Motor neuron (in vitro differentiated cells): ENCODE measurements at places on chromosomes 1 and 21. TPM values are rescaled to one million over a fixed set of nuclear protein-coding genes. Genes with fewer than 3 reads are reported as not detected.

DNA sequence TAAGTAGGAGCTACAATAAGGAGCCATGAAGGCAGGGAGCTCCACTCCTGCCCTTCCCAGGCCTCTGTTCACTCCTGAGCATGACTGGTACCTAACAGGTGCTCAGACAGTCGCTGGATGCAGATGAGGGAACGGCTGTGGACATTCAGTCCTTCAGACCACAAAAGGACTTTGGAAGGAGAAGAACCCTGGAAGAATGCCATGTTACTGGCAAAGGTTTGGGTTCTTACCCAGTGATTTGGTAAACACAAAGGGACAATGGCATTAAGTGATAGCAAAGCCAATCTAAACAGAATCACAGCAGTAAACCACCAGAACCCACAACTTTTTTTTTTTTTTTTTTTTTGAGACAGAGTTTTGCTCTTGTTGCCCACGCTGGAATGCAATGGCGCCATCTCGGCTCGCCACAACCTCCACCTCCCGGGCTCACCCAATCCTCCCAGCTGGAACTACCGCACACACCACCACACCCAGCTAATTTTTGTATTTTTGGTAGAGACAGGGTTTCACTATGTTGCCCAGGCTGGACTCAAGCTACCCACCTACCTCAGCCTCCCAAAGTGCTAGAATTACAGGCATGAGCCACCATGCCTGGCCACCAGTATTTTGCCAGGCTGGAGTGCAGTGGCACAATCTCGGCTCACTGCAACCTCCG, 7.5 kb upstream of the CBR3 start:
- no peak for ATAC-seq

The KRTAP13-2 gene
- not detected in 2 replicates for total RNA-seq

GRCh38 chr1:40980453-40981121, 1.1 kb downstream of the CTPS1 start:
- ATAC-seq = no peak

- no peak for ATAC-seq
These were observed 21.1 kb downstream of the SMAP2 start for GRCh38 chr1:40394491-40395172.

DNA sequence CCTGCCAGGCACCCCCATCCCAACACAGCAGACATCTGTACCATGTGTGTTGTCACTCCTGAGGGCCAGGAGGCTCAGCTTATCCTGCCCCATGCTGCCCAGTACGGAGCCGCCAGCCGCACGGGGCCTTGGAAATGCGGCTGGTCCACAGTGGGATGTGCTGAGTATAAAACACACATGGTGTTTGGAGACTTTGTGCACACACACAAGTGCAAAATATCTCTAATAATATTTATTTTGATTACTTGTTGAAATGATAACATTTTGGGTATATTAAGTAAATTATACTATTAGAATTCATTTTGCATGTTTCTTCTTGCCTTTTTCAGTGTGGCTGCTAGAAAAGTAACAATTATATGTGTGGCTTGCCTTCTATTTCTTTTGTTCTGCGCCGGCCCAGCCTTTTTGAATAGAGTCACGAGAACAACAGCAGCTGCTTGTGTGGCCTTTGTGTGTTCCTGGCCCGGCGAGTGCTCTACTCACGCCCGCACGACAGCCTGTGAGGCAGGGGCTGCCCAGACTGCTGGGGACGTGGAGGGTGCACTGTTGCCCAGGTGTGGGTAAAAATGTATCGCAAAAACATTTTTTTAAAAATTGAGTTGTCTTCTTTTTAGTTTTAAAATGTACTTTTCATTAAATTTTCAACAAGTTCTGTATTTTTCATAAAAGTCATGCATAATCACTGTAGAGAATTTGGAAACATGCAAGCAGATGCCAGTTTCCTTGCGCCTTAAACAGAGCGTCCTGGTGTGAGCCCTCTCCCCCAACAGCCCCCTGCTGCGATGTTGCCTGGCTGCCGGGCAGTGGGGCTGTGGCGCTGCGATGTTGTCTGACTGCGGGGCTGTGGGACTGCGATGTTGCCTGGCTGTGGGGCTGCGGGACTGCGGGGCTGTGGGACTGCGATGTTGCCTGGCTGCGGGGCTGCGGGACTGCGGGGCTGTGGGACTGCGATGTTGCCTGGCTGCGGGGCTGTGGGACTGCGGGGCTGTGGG, 35.5 kb downstream of the COQ8A start:
- ATAC-seq = peak; percentile 86

- ATAC-seq = peak; percentile 98
These were observed 76.3 kb downstream of the ITPKB start for GRCh38 chr1:226662642-226663326.

GRCh38 chr1:37851782-37852210, 7.6 kb downstream of the MTF1 start:
- no peak for ATAC-seq

The FMO3 gene
- total RNA-seq = 0.23 and 0.25 TPM in 2 replicates

The RYR2 gene
- total RNA-seq = 0.85 and 0.87 TPM in 2 replicates

DNA sequence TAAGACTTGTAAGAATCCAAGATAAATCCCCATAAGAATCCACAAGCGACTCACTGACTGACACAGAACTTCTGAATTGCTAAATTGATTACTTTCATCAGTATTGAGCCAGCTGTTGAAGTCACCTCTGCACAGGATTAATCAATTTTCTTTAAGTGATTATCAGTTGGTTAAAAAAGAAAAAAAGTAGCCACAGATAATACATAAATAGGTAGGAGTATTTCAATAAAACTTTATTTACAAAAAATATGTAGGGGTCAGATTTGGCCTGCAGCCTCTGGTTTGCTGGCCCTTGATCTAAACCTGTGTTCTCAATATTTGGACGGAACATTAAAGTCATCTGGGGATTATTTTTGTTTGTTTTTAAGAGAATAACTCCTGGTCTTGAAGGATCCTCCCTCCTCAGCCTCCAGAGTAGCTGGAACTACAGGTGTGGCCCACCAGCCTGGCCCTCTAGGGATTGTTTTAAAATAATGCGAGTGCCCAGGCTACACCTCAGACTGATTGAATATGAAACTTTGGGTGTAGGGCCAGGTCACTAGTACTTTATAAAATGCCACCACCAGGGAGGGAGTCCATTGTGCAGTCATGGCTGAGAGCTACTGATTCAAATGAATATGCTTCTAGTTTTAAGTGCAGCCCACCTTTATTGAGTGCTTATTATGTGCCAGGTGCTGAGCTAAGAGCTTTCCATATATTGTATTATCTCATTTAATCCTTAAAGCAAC, 6.8 kb upstream of the TMEM183A start:
- ATAC-seq = no peak

The ACTL8 gene
- 1.2 and 1.3 TPM in 2 replicates for total RNA-seq

DNA sequence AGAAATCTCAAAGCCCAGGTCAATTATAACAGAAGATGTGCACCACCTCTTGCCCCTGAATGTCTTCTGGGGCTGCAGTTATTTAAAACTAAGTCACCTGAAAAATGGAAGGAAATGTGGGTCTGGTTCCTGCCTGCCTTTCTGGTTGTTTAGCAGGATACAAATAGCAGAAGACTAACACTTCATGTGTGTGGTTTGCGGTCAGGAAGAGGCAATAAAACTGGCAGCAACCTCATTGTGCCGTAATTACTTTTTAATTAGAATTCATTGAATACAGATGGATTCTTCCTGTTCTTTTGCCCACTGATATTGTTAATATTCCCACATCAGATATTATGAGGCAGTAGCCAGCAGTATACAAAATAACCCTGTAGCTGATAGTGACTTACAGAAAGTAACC, 345.7 kb downstream of the ZNF326 start:
- ATAC-seq = no peak

DNA sequence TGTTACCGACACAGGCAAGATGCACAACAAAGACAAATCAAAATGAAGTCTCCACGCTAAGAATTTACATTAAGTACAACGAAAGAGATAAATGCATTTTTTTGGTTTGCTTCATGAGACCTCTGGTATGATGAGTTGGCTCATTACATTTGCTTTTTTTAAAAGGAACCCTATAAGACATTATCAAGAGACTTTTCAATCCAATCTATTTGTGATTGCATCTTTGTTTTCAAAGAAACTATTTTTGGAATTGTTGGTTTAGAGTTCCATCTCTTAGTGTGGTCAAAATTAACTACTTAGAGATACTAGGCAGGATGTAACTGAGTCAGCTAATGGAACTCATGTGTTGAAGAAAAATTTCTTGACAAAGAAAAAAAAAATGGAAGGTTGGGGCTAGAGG, 200.1 kb downstream of the ZC3H11B start:
- ATAC-seq = no peak

GRCh38 chr1:94623560-94624148, 82.1 kb upstream of the F3 start:
- ATAC-seq = peak; percentile 24

- no peak for ATAC-seq
These were observed 549.0 kb downstream of the KCNT2 start for GRCh38 chr1:196059210-196059609.

- peak; percentile 62 for ATAC-seq
These were observed 20.8 kb upstream of the SDC3 start for GRCh38 chr1:30929135-30929889.

DNA sequence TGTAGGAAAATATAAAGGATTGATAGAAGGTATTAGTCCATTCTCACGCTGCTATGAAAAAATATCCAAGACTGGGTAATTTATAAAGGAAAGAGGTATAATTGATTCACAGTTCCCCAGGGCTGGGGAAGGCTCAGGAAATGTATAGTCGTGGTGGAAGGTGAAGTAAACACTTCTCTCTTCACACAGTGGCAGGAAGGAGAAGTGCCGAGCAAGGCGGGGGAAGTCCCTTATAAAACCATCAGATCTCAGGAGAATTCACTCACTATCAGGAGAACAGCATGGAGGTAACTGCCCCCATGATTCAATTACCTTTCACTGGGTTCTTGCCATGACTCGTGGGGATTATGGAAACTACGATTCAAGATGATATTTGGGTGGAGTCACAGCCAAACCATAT, 1806.0 kb downstream of the MRPL39 start:
- ATAC-seq = no peak

The CCDC190 gene
- 0.27 TPM in 1 of 2 replicates, not detected in the other for total RNA-seq

The PLPPR4 gene
- 3.6 and 3.8 TPM in 2 replicates for total RNA-seq

GRCh38 chr1:91575909-91576519, 75.4 kb downstream of the CDC7 start:
- ATAC-seq = no peak

The SPRR2E gene
- total RNA-seq = not detected in 2 replicates

DNA sequence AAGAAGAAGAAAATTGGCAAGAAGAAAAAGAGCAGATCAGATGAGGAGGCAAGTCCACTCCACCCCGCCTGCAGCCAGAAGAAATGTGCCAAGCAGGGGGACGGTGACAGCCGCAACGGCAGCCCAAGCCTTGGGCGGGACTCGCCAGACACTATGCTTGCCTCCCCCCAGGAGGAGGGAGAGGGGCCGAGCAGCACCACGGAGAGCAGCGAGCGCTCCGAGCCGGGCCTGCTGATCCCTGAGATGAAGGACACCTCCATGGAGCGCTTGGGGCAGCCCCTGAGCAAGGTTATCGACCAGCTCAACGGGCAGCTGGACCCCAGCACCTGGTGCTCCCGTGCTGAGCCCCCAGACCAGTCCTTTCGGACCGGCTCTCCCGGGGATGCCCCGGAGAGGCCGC, 9.0 kb upstream of the SLC25A34 start:
- no peak for ATAC-seq

GRCh38 chr1:216903382-216903740, 180.1 kb upstream of the ESRRG start:
- peak; percentile 96 for ATAC-seq

DNA sequence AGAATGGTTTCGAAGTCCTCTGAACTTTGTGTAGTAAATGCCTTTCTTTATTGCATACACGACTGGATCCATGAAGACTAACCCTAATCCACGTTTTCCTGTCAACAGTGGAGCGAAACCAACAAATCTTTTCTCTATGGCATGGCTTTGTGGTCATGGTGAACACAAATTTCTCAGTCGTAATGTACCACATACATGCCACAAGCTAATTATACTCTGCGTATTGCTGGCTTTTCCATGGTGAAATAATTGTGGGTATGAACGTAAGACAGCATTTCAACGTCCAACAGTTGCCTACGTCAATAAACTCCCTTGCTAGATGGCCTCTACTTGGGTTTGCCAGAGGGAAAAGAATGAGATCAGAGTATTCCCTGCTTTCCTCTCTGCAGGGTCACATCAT, 27.5 kb downstream of the INTS7 start:
- ATAC-seq = no peak

GRCh38 chr1:67342076-67342890, 34.6 kb downstream of the IL12RB2 start:
- ATAC-seq = peak; percentile 14

The S100A9 gene
- total RNA-seq = not detected in 2 replicates
